GM23248 (cell line): ENCODE measurements at places on chromosomes 13 and 19. TPM values are rescaled to one million over a fixed set of nuclear protein-coding genes. Genes with fewer than 3 reads are reported as not detected.
A peak's percentile ranks its signal among the peaks of the same experiment; 100 is the strongest.

The FXYD3 gene
- total RNA-seq = not detected in 2 replicates

The ZNF260 gene
- total RNA-seq = 11.9 and 12.9 TPM in 2 replicates

The SULT2A1 gene
- total RNA-seq = not detected in 2 replicates

The SYNGR4 gene
- total RNA-seq = not detected in 2 replicates

DNA sequence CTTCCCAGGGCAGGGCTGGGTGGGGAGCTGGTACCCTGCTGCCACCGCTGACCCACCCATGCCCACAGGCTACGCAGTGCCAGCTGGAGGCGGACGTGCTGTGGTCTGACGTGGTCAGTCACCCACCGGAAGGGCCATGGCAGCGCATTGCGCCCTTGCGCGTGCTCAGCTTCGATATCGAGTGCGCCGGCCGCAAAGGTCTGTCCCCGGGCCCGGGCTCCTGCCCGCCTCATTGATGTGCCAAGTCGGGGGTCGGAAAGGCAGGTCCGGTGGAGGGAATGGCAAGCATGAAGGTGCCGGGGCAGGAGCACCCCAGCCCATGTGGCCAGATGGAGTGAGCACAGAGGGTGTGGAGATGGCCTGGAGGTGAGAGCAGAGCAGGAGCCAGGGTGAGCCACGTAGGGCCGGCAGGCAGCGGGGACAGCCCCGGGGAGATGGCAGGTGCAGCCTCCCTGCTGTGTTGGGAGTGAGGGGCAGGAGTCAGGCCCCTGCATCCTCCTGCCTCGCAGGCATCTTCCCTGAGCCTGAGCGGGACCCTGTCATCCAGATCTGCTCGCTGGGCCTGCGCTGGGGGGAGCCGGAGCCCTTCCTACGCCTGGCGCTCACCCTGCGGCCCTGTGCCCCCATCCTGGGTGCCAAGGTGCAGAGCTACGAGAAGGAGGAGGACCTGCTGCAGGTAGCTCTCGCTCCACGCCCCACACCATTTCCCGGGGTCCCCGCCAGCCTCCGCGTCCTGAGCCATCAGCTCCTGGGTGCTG lies 16.0 kb upstream of the SPIB start:
- no peak overlapping the region for H3K4me3 ChIP-seq
- no peaks in the 10 kb centered on the region for H3K36me3 ChIP-seq
- DNase-seq = no peak
- H3K27me3 ChIP-seq = no peaks in the 10 kb centered on the region
- no peaks in the 10 kb centered on the region for H3K4me1 ChIP-seq

DNA sequence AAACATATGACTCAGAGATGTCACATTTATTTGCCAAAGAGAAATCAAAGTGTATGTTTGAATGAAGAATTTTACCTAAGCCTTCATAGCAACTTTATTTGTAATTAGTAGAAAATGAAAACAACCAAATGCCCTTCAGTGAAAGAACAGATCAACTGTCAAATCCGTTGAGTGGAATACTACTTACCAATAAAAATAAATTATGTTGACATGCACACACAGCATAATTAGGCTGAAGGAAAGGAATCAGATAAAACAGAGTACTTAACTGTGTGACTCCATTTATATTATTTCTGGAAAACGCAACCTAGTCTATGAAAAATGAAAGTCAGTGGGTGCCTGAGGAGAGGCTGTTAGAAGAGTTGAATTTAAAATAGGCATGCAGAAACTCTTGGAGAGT lies 1034.6 kb upstream of the PCDH9 start:
- H3K36me3 ChIP-seq = no peaks in the 10 kb centered on the region
- no peaks in the 10 kb centered on the region for H3K27me3 ChIP-seq
- no peak for DNase-seq
- no peaks in the 10 kb centered on the region for H3K4me1 ChIP-seq
- no peak overlapping the region for H3K27ac ChIP-seq

DNA sequence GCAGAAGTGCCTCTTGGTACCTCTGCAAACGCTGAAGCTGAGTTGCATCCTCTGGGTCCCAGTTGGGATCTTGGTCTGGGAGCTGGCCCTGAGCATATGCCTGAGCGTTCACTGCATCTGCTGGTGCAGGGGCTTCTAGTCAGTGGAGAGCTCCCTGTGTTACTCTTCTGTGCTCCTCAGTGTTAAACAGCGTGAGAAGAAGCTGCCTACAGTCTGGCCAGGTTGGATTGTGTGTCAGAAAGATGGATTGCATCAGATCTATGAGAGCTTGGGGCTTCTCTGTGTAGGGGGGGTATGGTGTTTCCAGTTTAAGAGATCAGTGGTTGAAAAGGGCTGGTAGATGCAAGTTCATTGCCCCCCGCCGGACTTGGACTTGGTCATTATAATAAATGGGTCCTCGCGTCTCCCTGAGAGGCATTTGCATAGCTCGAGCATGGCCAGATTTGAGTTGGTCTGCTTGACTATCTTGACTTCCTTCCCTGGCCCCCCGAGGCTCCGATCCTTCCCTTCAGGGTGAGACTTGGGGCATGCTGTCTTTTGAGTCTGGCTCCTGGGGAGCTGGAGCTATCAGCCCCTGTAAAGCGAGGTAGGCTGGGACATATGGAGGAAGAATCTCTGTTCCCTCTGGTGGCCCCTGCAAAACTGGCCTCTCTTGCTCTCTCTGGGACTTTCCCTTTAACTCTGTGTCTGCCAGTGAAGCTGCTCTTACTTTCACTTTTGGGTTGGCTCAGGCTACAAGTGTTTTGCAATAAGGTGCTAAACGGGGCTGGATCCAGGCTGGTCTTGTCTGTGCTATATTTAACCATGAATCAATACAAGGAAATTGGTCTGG lies 52.9 kb downstream of the OR10H4 start:
- H3K4me1 ChIP-seq = peaks cover 5% of the 10 kb centered on the region; the same call in 1 of the 2 replicates
- peak overlapping the region; percentile 68 for H3K4me3 ChIP-seq
- H3K27ac ChIP-seq = no peak overlapping the region
- peak; percentile 71 for DNase-seq

- DNase-seq = no peak
- no peak overlapping the region for H3K27ac ChIP-seq
- no peak overlapping the region for H3K4me3 ChIP-seq
- peaks cover 6% of the 10 kb centered on the region; the same call in 1 of the 2 replicates for H3K4me1 ChIP-seq
Measured at GRCh38 chr19:33667141-33667650, 45.4 kb downstream of the CHST8 start.

GRCh38 chr19:34644991-34645461 lies 31.9 kb downstream of the SCGB2B2 start:
- no peaks in the 10 kb centered on the region for H3K27me3 ChIP-seq
- no peak overlapping the region for H3K27ac ChIP-seq
- no peaks in the 10 kb centered on the region for H3K4me1 ChIP-seq
- no peak for DNase-seq
- H3K36me3 ChIP-seq = no peaks in the 10 kb centered on the region
- no peak overlapping the region for H3K4me3 ChIP-seq

DNA sequence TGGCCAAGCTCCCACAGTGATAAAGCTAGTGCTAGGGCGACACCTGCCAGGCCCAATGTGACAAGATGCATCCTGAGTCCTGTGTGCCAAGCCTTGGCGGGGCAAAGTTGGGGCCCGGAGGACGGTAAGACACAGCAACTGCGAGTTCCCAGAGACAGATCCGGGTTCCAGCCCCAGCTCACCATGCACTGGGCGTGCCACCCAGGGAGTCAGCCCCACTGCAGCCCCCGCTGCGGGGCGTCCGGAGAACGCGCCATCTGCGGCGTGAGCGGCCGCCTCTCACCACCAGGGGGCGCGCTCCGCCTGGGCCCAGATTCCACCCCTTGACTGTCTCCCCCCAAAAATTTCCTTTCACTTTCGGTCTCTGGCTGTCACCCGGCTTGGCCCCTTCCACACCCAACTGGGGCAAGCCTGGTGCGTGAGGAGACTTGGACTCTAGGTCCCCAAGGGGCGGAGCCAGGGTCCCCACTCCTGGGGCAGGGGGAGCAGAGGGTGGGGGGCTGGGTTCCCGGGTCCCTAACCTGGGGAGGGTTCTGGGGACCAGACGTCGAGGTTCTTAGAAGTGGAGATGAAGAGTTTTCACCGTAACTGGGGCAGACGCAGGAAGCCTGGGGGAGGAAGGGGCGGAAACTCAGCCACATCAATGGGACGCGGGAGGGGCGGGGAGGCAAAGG lies at the start of gene FLT3LG:
Gene FLT3LG (plus strand): TSS at position 348 of the 674 bp plus-strand sequence. CDS start 425 bp downstream, outside the sequence.
- H3K36me3 ChIP-seq = no peaks in the 10 kb centered on the region
- peak within 1 kb of the TSS; percentile 99 for H3K4me3 ChIP-seq
- DNase-seq = peak; percentile 83
- H3K4me1 ChIP-seq = peaks cover 4% of the 10 kb centered on the region

DNA sequence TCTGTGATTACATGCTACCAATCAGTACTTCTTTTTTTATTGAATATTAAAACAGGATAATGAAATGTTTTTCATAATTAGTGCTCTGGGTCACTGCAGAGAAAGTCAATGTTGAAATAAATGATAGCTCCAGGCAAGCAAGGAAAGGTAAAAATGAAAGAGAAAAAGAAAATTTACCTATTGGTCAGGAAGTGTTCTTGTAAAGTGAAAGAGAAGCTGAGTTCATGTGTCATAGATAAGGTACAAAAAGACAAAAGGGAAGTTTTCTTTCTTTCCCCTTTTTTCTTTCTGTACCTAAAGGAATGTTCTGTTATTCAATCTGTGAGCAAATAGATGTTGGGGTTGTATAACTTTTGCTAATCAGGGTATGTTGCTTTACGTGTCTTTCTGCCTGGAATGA lies 197.0 kb downstream of the PCDH9 start:
- H3K27ac ChIP-seq = no peak overlapping the region
- DNase-seq = no peak
- no peaks in the 10 kb centered on the region for H3K4me1 ChIP-seq
- H3K4me3 ChIP-seq = no peak overlapping the region
- H3K36me3 ChIP-seq = no peaks in the 10 kb centered on the region
